Activated T-helper 1 cell treated with anti-CD3 and anti-CD28 coated beads, Interleukin-12 subunit alpha, Interleukin-12 subunit beta, Interleukin-2, Interleukin-4 antibody, amounts not matched to agents 30 ng/mL and 10 ng/mL and 1 ng/mL, durations not matched to agents 14 hours and 24 hours and 36 hours (primary cell): ENCODE measurements at places on chromosomes 6 and 20.

DNA sequence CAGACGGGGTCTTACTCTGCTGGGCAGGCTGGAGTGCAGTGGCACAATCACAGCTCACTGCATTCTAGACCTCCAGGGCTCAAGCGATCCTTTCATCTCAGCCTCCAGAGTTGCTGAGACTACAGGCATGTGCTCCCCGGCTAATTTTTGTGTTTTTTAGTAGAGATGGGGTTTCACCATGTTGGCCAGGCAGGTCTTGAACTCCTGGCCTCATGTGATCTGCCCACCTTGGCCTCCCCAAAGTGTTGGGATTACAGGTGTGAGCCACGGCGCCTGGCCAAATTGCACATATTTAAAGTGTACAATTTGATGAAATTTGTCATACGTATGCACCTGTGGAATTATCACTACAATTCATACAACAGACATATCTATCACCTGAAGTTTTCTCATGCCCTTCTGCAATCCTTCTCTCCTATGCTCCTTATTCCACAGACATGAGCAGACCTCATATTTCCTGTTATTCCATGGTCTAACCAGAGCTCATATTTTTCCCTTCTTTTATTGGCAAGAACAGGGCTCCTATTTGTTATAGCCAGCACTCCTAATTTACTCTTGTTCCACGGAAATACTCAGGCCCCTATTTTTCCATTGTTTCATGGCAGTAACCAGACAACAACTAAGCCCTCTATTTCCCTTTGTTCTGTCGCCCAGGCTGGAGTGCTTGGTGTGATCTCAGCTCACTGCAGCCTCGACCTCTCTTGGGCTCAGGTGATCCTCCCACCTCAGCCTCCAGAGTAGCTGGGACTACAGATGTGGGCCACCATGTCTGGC, 2.2 kb upstream of the CSTL1 start:
- no peak for DNase-seq

DNA sequence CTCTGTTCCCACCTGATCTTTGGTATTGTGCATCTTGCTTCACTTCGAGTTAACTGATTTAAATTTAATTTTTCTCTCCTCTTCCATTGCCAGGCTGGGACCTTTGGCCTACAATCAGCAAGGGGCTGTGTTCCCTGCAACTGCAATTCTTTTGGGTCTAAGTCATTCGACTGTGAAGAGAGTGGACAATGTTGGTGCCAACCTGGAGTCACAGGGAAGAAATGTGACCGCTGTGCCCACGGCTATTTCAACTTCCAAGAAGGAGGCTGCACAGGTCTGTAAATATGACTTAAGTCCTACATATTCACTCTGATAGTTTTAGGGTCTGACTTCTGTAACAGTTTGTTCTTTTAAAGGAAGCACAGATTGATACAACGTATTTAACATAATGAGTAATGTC, 412.4 kb downstream of the ARHGAP18 start:
- DNase-seq, result no peak

DNA sequence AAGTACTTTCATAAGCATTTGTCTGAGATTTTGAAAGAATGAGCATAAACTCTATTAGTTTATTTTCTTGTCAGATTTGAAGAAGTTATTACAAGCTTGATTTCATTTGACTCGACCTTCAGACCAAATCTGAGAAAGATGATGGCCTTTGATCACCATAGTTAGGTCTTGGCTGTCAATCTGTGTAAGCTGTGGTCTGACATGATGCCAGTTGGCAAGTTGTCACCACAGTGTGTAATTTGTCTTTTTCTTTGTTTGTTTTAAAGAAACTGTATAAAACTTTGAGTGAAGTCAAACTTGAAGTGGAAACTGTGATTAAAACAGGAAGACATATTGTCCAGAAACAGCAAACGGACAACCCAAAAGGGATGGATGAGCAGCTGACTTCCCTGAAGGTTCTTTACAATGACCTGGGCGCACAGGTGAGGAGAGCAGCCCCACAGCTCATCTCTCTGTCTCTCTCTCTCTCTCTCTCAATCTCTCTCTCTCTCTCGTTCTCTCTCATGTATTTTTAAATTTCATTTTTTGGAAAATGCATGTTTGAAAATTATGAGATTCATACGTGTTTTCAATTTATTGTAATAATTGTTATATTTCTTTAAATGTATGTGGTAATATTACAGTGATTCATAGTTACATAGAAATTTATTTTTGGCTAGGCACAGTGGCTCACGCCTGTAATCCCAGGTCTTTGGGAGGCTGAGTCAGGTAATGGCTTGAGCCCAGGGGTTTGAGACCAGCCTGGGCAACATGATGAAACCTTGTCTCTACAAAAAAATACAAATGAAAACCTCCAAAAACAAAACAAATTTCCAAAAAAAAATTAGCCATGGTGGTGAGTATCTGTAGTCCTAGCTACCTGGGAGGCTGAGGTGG, 208.1 kb downstream of the UTRN start:
- DNase-seq, result no peak

DNA sequence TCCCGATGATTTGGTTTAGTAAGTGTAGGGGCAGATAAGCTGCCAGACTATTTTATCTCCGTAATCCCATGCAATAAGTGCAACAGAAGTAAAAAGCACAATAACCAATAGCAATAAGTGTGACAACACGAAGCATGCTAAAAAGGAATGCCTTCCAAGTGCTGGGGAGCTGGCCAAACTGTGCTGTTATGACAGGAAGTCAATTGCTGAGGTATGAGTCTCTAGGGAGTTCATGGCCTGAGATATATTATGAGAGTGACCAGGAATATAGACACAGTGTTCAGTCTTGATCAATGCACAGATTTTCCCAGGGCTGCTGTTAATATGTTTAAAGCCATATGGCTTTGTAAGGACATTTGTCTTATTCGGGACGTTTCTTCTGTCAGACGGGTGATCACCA, 10.5 kb upstream of the ANGPT4 start:
- DNase-seq, result no peak

DNA sequence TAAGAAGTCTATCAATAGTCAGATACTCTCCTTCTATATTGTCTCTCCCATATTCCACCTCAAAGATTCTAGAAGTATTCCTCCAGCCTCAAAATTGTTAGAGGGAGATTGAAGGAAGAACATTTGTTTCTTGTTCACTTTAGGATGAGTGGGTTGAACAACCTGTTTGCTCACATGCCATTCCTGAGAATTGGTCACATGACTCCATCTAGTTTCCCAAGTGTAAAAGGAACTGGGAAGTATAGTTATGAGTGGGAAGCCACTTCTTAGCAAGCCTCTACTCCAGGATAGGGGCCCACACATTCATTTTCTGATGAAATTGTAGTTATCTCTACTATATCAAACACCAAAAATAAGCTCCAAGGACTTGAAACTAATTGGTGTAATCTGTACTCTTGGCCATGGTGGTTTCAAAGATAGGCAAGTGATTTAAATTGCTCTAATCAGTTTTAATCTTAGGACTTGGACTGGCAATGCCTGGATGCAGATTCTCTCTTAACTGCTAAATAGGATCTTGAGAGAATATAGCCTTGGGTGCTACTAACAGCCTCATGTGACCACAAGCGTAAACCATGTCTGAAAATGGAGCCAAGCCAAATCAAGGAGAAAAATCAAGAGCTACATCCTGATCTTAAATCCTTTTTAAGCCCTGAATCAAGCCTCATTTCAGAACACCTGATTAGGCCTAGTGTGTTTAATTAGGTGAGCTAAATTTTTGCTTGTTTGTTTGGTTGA, 758.7 kb upstream of the MAN1A1 start:
- no peak for DNase-seq

DNA sequence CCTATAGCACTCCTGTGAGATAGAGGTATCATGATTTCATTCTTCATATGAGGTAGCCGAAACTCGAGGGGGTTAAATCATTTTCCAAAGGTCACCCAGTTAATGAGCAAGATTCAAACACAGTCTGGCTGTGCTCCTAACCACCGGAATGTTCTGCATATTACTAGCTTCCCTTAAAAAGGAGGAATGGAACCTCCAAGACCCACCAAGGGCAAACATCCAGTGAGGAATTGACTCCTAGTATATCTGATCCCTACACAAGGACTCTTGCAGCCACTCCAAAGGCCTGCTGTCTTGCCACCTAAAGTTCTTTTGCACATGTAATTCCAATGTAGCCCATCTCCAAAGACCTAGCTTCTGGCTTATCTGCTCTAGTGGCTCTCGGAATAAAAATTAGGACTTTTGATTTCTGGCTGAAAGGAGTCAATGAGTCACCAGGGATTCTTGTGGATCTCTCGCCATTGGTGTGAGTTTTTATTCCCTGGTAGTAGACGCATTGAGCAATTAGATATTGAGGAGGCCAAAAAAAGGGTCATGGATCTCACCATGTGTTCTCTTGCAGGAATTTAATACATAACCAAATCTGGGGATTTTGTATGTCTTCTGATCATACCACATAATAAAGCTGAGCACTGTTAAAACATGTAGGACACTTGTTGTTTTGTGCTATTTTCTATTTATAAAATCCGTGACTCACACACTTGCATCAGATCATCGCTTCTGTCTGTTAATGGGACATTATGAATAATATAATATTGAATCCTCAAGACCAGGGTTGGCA, 9.1 kb downstream of the BCAS1 start:
- DNase-seq, result no peak

GRCh38 chr20:38748861-38749149, 545 bp downstream of the ACTR5 start:
- DNase-seq, result no peak
